ENCODE measurements at places on chromosomes 2 and 18. TPM values are rescaled to one million over a fixed set of nuclear protein-coding genes. Genes with fewer than 3 reads are reported as not detected.

DNA sequence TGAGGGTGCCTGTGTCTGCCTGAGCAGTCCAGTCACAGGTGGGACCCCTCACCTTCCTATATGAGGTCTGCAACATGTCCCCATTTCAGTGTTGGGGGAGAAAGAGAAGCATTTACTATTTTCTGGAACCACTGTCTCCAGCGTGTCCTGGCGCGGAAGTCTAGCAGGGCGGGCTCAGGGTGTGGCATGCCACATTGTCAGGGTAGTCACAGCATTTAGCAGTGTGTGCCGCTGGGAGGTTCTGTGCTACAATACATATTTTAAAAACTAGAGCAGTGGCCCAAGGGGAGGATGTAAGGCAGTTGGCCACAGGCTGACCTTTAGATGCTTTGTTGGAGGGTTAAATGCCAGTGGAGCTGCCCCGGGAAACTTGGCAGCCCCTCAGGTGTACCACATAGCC is 12.5 kb downstream of the UBE2F start:
- no peak for DNase-seq
- H3K4me3 ChIP-seq = no peak overlapping the region
- peaks cover 5% of the 10 kb centered on the region for H3K4me1 ChIP-seq
- H3K27ac ChIP-seq = no peak overlapping the region

DNA sequence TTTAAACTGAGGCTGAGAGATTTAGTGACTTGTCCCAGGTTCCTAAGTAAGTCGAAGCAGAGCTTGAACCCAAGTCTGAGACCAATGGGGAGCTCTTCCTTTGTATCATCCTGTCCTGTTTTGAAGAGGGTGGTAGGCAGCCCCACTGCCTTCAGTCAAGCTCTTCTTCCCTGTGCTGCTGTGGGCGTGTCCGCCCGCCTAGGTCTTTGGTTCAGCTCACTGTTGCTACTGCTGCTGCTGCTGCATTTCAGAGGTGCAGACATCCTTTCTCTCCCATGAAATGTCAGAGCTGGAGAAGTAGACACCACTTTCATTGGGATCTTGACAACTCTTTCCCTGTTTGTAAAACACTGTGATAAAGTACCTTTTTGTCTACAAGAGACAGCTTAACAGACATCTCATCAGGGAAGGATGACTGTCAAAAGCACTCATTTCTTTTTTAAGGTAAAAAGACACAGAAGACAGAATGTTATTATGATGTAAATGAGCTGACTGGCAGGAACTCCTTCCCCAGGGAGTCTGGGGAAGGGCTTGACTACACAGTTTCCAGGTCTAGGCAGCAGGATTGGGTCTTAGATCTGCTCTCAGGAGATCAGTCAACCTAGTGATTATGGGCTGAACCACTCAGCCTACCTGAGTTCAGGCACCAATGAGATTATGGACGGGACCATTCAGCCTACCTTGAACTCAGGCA is 91.7 kb upstream of the TRIB2 start:
- no peak for DNase-seq
- no peaks in the 10 kb centered on the region for H3K4me1 ChIP-seq
- no peaks in the 10 kb centered on the region for H3K27me3 ChIP-seq
- H3K4me3 ChIP-seq = no peak overlapping the region
- H3K27ac ChIP-seq = no peak overlapping the region

The IL1R2 gene
- total RNA-seq = 7.1 TPM

The GCG gene
- total RNA-seq = 17.6 TPM

The TCF4 gene
- total RNA-seq = 49.0 TPM

DNA sequence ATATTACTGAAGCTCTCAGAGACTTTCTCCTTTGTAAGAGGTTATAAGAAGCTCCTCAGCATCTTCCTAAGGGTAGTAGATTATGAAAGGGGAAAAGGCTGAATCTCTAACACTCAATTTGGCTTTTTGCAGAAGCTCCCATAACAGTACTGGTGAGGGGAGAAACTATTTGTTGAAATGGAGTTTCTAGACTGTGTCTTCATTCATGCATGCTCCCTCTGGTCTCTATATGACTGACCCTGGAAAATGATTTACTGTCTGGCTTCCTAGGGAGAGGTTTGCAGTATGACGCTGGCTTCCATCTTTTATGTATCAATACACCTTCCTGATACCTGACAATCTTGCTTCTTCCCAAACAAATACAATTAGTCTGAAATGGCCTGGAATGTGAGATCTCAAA is 63.9 kb downstream of the LDAH start:
- H3K27me3 ChIP-seq = no peaks in the 10 kb centered on the region
- no peaks in the 10 kb centered on the region for H3K4me1 ChIP-seq
- no peak overlapping the region for H3K27ac ChIP-seq
- no peak for DNase-seq

GRCh38 chr2:53211201-53211774 is 556.3 kb upstream of the CHAC2 start:
- no peak overlapping the region for H3K27ac ChIP-seq
- no peaks in the 10 kb centered on the region for H3K36me3 ChIP-seq
- H3K4me1 ChIP-seq = no peaks in the 10 kb centered on the region
- no peak overlapping the region for H3K4me3 ChIP-seq
- no peaks in the 10 kb centered on the region for H3K27me3 ChIP-seq
- DNase-seq = no peak

- no peak overlapping the region for H3K4me3 ChIP-seq
- no peak overlapping the region for H3K27ac ChIP-seq
- H3K27me3 ChIP-seq = no peaks in the 10 kb centered on the region
Measured at GRCh38 chr2:166613226-166613625, 119.2 kb upstream of the SCN7A start.

DNA sequence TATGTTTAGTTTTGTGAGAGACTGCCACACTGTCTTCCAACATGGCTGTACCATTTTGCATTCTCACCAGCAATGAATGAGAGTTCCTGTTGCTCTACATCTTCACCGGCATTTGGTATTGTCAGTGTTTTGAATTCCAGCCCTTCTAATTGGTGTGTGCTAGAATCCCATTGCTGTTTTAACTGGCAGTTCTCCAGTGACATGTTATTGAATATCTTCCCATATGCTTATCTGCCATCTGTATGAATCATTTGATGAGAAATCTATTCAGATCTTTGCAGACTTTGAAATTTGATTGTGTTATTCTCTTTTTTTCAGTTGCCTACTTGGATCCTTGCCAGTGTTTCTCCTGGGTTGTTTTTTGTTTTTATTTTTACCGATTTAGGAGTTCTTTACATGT is 99.0 kb downstream of the SNTG2 start:
- no peak for DNase-seq
- no peak overlapping the region for H3K4me3 ChIP-seq
- no peaks in the 10 kb centered on the region for H3K27me3 ChIP-seq
- no peaks in the 10 kb centered on the region for H3K36me3 ChIP-seq
- H3K27ac ChIP-seq = no peak overlapping the region

DNA sequence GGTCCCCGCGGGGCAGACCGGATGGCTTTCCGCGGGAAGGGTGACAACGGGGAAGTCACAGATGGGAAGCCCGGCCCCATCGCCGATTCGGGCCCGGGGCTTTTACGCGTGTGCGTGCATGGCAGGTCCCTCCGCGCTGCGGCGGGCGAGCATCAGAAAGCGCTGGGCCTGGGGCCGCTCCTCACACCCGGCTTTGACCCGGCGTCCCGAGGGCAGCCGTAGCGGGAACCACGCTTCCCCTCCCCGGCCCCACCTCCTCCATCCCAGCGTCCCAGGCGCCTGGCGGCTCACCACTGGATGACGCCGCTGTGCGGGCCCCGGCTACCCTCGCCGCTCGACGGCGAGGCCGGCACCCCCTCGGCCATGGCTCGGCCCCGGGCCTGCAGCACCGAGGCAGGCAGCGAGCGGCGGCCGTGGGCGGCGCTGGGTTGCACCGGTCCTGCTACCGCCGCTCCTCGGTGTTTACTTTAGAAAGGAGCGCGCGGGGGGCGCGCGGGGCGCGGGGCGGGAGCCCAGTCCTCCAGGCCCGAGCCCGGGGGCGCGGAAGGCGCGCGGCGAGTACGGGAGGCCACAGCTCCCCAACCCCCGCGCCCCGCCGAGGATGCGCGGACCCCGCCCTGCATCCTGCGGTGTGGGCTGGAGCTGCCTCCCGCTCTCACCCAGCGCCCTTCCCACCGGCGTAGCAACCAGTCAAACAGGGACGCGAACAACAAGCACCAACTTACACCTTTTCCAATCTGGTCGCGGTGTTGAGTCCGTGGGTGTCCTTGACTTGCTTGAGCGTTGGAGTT is 806 bp downstream of the RFX8 start:
- no peaks in the 10 kb centered on the region for H3K36me3 ChIP-seq
- peaks cover 18% of the 10 kb centered on the region for H3K27me3 ChIP-seq
- peak overlapping the region; percentile 50 for H3K4me3 ChIP-seq

All from transverse colon (tissue), 4 donors.